ENCODE measurements at places on chromosomes 7 and 10. TPM values are rescaled to one million over a fixed set of nuclear protein-coding genes. Genes with fewer than 3 reads are reported as not detected.

The DPYSL4 gene
- not detected for total RNA-seq

The SPDYE2 gene
- total RNA-seq: not detected

The SNCG gene
- 86.6 TPM for total RNA-seq

The GPR141 gene
- total RNA-seq: not detected

The ATP5F1C gene
- 409 TPM for total RNA-seq

The ZNF485 gene
- 12.1 TPM for total RNA-seq

Measured in K562 (cell line).